Left lung (tissue), 14 donors: ENCODE measurements at places on chromosomes 4 and X. TPM values are rescaled to one million over a fixed set of nuclear protein-coding genes. Genes with fewer than 3 reads are reported as not detected.
A peak's percentile ranks its signal among the peaks of the same experiment; 100 is the strongest.

GRCh38 chrX:77899081-77899828 lies at the start of gene COX7B:
COX7B (plus strand) TSS chrX:77899468; CDS start chrX:77899554, 86 bp downstream.
- DNase-seq = peak; percentile 94
- H3K4me1 ChIP-seq = peaks cover 19% of the 10 kb centered on the region
- peak within 1 kb of the TSS; percentile 89 for H3K27ac ChIP-seq
- peak within 1 kb of the TSS; percentile 27 for H3K4me3 ChIP-seq
- H3K27me3 ChIP-seq = no peaks in the 10 kb centered on the region
- H3K36me3 ChIP-seq = peaks cover 10% of the 10 kb centered on the region

LSM6 gene
- 33.9 TPM for total RNA-seq

- no peak overlapping the region for H3K4me3 ChIP-seq
- H3K36me3 ChIP-seq = no peaks in the 10 kb centered on the region
- no peaks in the 10 kb centered on the region for H3K27me3 ChIP-seq
- no peak for DNase-seq
Measured at GRCh38 chr4:132334081-132334480, 815.0 kb upstream of the PCDH10 start.

DNA sequence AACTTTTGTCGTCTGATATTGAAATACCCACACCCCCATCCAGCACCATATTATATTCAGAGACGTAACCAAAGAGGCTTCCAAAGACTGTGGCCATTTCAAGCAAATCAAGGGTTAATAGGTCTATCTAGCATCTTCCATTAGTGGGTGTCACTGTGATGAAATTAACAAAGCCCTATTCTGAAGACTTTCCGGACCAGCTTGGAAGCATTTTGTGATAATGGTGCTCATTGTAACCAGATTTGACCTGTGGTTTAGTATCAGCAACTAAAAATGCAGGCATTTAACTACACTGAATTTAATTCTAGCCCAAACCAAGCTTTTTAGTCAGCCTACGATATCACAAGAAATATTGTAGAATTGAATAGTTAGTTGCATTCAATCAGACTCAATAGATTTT lies 309.7 kb upstream of the TENM3 start:
- H3K36me3 ChIP-seq = no peaks in the 10 kb centered on the region
- no peak for DNase-seq
- H3K4me1 ChIP-seq = no peaks in the 10 kb centered on the region
- H3K27me3 ChIP-seq = no peaks in the 10 kb centered on the region
- no peak overlapping the region for H3K27ac ChIP-seq

- H3K4me3 ChIP-seq = no peak overlapping the region
- H3K4me1 ChIP-seq = no peaks in the 10 kb centered on the region
- H3K27ac ChIP-seq = no peak overlapping the region
- no peak for DNase-seq
Measured at GRCh38 chrX:53412446-53412845, 10.0 kb downstream of the SMC1A start.
